ENCODE measurements at places on chromosomes 1 and 21.

GRCh38 chr1:70979881-70980280, 67.7 kb downstream of the PTGER3 start:
- DNase-seq, result no peak

DNA sequence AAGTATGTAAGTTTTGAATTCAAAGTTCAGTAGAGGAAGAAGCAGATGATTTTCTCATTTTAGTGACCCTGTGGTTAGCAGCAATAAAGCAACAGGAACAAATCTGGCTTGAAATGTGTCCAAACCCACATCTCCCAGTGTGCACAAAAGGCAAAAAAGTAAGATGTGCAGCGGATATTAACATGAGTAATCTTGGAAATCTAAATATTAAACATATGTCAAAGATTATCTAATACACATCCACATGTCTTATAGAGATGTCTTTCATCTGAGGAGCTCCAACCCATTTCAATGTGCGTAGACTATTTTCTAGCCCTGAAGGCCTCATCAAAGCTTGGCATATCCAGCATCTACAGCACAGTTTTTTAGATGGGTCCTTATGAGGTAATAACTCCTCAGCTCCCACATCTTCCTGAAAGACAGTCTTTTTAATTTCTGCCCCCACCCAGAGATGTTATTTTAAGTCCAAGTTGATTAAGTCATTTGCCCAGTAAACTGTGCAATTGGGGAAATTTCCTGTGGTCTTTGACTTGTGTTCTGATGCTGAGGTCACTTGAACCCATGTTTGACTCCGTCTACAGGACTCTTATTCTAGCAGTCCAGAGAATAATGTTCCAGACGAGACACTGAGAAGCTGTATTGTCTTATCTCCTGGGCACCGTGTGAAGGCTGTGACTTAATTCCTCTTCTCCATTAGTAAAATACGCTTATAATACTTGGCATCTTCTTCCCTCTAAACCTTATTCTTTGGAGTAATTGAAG, 73.7 kb downstream of the LMO4 start:
- DNase-seq, result no peak

DNA sequence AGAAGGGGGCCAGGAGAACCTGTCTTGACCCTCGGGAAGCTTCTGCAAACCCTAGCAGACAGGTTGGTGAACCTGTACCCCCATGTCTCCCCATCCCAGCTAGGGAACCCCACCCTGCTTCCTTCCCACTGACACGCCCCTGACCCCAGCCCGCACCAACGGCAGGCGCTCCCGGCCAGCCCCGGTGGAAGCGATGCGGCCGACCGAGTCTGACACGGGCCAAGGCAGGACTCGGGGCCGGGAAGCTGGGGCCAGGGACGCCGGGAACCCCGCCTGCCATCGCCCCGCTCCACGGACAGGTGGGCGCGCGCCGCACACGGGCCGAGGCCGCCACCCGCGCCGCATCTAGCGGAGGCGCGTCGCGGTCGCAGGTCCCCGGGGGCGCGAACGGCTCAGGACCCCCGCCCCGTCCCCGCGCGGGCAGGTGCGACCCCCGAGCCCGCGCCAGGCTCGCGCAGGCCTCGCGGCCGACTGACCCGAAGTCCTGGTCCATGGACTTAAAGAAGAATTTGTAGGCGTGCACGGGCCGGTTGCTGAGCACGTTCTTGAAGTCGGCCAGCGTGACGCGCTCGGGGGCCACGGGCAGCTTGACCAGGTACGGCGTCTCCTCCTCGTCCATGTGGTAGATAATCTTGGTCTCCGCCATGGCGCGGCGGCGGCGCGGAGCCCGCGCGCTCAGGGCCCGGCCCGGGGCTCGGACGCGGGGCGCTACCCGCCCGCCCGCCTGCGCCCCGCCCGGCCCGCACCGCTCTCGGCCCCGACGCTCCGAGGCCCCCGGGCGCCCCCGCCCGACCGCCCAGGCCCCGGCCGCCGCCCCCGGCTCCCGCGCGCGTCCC, 580 bp downstream of the DVL1 start:
- no peak for DNase-seq

- DNase-seq, result no peak
Observed at GRCh38 chr1:148160343-148161052, 8.4 kb upstream of the NBPF11 start.

DNA sequence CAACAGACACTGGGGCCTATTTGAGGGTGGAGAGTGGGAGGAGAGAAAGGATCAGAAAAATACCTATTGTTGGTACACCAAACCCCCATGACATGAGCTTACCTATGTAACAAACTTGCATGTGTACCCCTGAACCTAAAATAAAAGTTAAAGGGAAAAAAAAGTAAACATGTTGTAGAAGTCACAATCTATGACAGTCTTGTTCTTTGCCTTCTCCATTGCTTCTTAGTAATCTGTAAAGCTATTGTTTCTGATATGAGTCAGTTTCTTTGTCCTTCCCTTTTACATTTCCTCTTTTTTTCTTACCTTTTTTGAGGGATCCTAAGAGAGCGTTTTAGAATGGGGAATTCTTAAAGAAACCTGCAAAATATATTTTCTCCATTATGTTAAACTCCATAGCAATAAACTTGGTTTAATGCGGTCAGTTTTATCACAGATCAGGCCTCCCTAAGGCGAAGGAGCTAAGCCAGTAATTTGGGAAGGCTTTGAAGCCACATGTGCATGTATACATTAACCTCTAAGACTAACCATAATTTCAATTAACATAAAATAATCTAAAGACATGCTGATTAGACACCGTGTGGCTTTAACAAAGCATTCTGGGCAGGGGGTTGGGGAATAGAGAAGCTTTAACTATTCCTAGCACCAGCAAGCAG, 77.8 kb upstream of the C1orf105 start:
- no peak for DNase-seq

GRCh38 chr1:56374026-56374974, 205.1 kb downstream of the PLPP3 start:
- DNase-seq, result no peak

DNA sequence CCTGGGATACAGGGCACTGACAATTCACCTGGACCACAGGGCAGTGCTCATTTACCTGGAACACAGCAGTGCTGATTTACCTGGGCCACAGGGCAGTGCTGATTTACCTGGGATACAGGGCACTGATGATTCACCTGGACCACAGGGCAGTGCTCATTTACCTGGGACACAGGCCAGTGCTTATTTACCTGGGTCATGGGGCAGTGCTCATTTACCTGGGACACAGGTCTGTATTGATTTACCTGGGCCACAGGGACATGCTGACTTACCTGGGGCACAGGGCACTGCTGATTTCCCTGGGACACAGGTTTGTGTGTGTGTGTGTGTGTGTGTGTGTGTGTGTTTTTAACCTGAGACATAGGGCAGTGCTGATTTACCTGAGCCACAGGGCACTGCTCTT, 261.7 kb downstream of the MATN1 start:
- DNase-seq, result no peak

DNA sequence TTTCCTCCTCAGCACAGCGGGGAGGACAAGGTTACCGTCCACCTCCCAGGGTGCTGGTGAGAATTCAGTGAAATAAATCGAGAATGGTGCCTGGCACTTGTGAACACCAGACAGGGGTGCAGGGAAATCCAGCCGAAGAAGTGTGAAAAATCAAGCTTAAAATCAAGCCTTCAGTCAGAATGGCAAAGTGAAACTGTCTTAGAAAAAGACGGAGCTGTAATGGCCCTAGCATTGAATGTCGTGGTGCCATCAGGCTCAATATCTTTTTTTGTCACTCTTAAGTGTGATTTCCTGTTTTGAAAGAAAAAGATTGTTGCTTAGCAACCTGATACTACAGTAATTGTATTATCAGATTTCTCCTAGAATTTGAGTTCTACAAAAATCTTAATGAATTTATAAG, 22.1 kb downstream of the EDARADD start:
- DNase-seq, result no peak

DNA sequence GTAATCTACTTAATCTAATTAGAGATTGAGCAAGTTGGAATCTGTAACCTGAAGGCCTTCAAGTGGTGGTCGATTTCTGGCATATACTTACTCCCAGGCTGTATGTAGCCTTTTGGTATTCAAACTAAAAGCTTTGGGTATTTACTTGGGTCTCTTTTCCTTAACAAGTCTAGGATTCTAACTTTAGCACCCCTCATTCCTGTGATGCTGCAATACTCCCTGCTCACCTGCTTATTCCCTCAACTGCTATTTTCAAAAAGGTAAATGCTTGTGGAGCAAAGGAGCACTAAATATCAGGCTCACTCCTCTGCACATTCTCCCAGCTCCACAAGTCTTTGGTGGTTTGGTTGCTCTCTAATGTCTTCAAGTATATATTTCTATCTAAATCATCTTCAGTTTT, 68.0 kb upstream of the CYYR1 start:
- no peak for DNase-seq

DNA sequence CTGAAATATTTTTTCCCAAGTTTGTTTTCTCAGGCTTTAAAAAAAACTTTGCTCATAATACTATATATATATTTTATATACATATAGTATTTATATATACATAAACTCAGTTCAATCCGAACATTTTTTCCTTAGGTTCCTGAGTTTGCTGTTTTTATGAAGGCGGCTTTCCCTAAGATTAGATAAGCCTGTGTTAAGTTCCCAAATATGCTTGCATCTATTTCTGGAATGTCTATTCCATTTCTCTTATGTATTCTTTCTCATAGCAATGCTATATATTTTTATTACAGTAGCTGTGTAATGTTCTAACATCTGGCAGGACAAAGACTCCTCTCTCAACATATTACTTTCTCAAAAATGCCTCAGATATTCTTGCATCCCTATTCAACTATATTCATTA, 45.9 kb downstream of the ADSS2 start:
- no peak for DNase-seq

DNA sequence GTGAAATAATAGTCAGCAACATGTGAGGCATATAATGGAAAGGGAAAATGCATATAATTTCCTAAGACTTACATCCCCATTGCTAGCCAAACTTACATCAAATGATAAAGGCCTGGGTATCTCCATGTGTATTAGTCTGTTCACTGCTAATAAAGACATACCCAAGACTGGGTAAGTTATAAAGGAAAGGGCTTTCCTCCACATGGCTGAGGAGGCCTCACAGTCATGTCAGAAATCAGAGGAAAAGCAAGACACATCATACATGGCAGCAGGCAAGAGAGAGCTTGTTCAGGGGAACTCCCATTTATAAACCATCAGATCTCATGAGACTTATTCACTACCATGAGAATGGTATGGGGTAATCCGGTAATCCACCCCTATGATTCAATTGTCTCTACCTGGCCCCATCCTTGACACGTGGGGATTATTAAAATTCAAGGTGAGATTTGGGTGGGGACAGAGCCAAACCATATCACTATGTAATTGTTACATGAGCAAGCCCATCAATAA, 161.5 kb upstream of the SAMSN1 start:
- DNase-seq, result no peak

- no peak for DNase-seq
Observed at GRCh38 chr1:78301141-78301540, 189.6 kb upstream of the PTGFR start.

DNA sequence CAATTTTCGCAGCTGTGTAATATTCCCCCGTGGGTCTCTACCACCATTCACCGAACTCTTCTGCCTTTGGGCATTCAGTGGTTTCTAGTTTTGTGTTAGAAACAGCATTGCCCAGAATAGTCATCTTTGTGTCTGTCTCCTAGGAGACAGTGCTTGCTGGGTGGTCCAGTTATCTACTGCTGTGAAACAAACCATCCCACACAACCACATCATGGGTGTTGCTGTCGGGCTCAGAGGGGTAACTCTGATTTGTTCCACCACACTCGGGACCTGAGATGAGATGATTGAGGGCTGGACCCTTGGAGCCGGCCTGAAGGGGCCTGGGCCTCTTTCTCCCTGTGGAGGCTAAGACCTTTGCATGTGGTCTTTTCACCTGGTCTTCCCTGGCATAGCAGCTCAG, 427.2 kb upstream of the VAMP3 start:
- no peak for DNase-seq

GRCh38 chr21:45011911-45012661, 62.3 kb upstream of the ADARB1 start:
- DNase-seq, result no peak

- no peak for DNase-seq
Observed at GRCh38 chr1:209455145-209455544, 128.4 kb upstream of the CAMK1G start.

DNA sequence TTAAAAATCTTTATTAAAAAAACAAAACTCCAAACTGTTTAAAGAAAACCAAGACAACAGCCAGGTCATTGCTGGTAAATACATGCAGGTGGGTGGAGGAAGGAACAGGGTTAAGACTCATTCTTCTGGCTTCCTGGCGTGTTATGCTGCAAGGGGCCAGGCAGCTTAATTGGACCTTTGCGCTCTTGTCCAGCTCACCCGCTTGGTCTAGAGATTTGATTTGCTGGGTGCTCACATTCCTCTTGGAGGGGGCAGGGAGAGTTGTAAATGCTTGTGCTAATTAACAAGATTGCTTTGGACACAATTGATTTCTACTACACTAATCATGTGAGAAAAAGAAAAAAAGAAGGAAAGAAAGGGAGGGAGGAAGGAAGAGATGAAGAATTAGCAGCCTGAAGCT, 10.5 kb downstream of the CEP104 start:
- DNase-seq, result no peak

- DNase-seq, result no peak
Observed at GRCh38 chr1:119228335-119229080, 88.1 kb upstream of the WARS2 start.

- DNase-seq, result no peak
Observed at GRCh38 chr21:31558189-31558961, 101.1 kb upstream of the SOD1 start.

GRCh38 chr1:14765773-14766172, 167.3 kb downstream of the KAZN start:
- DNase-seq, result no peak
